ENCODE measurements at places on chromosomes 2 and 18.

GRCh38 chr18:42828881-42829280 is 286.6 kb downstream of the RIT2 start:
- no peak for DNase-seq

DNA sequence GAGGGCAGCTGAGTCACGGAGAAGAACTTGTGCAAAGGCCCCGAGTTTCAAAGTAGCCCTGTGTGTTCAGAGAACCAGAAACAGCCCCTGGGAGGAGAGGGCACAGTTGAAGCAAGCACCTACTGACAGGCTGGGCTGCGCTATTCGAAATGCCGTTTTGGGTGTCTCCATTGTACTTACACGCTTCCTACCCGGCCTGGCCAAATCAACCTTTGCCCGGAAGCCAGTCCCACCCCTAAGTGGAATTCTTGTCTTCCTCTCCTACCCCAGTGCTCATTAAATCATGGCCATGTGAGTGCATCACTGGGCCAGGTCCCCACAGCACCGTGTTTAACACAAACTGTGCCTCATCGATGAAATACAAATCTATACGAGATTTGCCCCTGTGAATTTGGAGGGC is 6.0 kb downstream of the DIPK1C start:
- DNase-seq: no peak

GRCh38 chr2:198309673-198310280 is 505.4 kb downstream of the PLCL1 start:
- peak; percentile 35 for DNase-seq

- no peak for DNase-seq
Observed at GRCh38 chr18:8610459-8610851, 1.2 kb downstream of the RAB12 start.

DNA sequence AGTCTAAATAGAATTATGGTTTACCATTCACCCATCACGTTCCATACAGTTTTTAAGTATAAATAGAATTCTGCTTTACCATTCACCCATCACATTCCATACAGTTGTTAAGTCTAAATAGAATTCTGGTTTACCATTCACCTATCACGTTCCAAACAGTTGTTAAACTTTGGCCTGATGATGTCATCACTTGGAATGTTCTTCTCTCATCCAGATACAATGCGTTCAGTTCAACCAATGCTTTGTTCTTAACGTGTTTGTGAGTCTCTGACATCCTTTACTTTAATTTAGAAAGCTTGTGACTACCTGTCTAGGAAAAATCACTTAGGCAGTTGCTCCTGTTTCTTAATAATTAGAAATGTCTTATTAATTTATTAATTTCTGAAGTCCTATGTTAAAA is 236.3 kb upstream of the RASGRP3 start:
- DNase-seq: no peak

- DNase-seq: no peak
Observed at GRCh38 chr2:9122367-9122766, 84.2 kb upstream of the ASAP2 start.

DNA sequence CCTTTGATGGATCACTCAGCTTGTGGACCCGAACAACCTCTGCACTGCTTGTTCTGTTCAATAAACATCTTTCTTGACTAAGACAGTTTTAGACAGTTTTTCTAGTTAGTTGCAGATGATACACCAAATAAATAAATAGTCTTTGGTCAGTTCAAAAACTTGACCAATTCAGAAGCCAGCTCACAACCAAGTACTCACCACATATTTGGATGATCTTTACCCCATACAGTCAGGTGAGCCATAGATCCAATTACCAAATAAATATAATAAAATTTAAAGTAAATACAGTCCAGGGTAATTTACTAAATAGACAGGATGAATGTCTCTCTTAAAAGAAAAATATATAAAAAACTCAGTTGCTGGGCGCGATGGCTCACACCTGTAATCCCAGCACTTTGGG is 18.2 kb downstream of the SCN3A start:
- no peak for DNase-seq

- DNase-seq: no peak
Observed at GRCh38 chr18:74946646-74947375, 262.1 kb downstream of the PTGR3 start.

DNA sequence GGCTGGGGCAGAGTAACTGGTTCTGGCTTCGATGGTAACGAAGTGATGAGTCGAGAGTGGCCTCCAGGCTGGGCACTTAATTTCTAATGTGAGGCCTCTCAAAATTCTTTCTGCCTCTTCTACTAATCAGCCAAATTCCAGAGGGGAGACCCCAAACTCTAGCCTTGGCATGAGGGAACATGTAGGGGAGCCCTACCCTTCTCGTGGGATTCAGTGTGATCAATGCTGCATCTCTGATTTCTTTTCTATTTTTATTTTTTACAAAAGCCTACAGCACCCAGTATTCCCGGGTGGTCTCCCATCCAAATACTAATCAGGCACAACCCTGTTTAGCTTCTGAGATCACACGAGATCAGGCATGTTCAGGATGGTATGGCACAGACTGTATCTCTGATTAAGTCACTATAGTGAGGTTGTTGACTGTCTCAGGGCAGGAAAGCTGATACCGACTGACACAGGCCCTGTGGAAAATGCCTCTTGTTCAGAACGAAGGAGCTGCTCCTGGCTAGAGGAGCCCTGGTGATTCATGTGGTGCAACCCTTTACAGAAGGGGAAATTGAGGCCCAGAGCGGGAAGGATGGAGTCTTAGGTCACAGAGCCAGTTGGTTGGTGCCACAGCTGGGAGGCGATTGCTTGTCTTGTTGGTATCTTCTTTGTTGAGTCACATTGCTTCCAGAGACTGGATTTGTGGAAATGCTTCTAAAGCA is 126.3 kb upstream of the HS6ST1 start:
- DNase-seq: no peak

DNA sequence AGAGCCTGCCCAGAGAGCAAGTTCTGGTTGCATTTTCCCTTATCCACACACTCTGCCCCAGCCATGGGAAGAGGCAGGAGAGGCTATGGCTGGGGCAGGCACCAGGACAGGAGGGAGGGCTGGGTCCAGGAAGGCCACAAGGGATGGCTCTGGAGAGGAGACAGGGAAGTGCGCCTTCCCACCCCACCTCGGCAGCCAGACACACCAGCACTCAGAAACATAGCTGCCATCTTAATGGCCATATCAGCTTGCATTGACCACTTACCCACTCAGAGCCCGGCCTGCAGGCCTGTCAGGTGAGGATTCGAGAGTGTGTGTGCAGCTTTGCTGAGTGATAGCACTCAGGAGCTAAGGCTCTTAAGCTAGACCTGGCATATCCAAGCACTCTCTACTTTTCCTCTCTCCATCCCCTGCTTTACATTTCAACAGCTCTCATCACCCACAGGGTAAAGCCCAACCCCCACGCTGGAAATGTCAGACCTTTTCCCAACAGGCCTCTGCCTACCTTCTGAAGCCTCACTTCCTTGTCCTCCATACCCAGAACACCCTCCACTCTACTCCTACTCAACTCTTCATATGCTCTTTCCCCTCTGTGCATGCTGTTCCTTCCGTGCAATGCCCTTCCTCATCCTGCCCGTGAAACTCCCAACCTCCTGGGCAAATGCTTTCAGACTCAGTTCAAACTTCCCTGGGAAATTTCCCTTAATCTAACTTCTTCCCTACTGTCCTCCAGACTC is 147.9 kb downstream of the TNS1 start:
- no peak for DNase-seq

- DNase-seq: no peak
Observed at GRCh38 chr2:218229851-218230250, 12.9 kb downstream of the ARPC2 start.

- no peak for DNase-seq
Observed at GRCh38 chr2:144875290-144875969, 355.5 kb upstream of the ZEB2 start.

DNA sequence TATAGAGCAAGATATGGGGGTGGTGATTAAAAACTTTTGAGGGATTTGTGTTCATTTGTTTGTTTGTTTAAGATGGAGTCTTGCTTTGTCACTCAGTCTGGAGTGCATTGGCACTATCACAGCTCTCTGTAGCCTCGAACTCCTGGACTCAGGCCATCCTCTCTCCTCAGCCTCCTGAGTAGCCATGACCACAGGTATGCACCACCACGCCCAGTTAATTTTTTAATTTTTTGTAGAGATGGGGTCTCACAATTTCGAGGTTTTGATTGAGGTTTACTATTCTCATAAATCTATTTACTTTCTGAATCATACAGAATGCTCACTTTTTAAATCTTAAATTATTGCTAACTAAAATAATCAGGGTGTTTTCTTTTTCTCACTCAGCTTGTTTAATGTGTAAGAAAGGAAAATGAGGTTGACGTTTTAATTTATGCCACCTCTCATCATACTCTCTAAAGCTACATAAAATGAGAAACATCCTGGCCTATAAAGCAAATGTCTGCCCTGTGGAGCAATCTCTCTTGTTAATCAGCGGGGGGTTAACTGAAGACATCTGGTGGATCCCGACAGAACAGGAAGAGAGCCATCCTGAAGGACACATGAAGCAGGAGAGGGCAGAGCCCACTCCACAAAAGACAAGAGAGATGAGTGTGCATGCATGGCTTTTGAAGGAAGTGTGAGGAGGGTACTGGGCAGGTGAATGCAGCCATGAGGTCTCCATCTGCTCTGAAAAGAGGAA is 589.1 kb upstream of the SLC8A1 start:
- no peak for DNase-seq

GRCh38 chr18:9380101-9380500 is 45.5 kb downstream of the TWSG1 start:
- no peak for DNase-seq

- no peak for DNase-seq
Observed at GRCh38 chr2:236625156-236625690, 55.6 kb downstream of the ACKR3 start.

DNA sequence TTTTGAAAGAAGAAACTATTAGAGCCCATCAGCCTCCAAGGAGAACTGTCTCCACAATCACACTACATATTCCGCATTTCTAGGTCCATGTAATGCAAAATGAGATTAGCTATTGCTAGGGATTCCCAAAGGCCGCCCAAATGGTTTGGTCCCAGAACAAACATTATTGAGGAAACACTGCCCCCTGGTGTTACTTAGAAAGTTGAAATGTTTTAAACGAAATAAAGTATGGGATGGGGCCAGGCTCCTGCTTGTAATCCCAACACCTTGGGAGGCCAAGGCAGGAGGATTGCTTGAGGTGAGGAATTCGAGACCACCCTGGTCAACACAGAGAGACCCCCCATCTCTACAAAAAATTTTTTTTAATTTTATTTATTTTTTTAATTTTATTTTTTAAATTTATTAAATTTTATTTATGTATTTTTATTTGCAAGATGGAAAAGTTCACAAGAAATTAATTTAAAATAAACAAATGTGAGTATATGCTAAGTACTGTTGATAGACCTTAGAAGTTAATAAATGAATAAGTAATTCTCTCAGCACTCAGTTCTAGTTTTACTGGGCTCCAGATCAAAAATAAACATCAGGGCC is 5.5 kb downstream of the NHEJ1 start:
- DNase-seq: peak; percentile 45

GRCh38 chr2:201208563-201209252 is 25.8 kb downstream of the CASP10 start:
- no peak for DNase-seq

- no peak for DNase-seq
Observed at GRCh38 chr18:63202828-63203227, 116.7 kb downstream of the BCL2 start.

- no peak for DNase-seq
Observed at GRCh38 chr2:46778511-46778910, 137.1 kb downstream of the MCFD2 start.

- no peak for DNase-seq
Observed at GRCh38 chr2:102137138-102137537, 5.4 kb upstream of the IL1R1 start.

DNA sequence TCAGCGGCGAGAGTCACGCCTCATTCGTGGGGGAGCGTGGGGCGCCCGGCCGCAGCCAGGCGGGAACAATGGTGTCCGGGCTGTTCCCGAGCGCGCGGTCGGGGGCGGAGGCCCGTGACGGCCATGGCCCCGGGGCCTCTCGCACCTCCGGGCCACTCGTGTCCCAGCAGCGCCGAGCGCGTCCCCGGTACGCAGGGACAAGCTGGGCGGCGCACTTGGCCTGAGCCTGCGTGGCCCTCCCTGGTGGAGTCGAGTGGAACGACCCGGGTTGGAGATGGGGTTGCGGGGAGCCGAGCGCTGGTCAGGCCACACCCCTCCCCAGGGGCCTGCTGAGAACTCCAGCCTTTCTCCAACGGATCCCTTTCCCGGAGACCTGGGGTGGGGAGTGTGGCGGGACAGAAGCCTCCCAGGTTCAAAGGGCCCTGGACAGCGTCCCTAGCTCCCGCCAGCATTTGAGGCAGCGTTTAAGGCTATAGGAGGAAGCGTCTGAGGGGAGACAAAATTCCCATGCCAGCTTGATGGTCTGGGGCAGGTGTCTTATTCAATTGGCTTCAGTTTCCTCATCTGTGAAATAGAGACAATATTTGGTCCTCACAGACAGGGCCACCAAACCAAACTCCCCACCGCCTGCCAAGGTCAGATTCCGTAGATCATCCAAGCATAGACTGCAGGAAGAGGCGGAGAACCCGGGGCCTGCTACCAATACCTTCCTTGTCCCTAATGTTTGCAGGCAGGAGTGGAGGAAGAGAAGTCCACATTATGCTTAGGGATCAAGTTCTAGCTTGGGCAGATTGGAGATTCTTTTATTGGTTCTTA is 553 bp downstream of the CNDP2 start:
- DNase-seq: no peak

- no peak for DNase-seq
Observed at GRCh38 chr2:19527771-19528170, 169.3 kb upstream of the OSR1 start.

GRCh38 chr2:176132205-176133171 is 3.0 kb downstream of the HOXD8 start:
- no peak for DNase-seq

- no peak for DNase-seq
Observed at GRCh38 chr18:32276906-32277305, 87.1 kb downstream of the MEP1B start.

DNA sequence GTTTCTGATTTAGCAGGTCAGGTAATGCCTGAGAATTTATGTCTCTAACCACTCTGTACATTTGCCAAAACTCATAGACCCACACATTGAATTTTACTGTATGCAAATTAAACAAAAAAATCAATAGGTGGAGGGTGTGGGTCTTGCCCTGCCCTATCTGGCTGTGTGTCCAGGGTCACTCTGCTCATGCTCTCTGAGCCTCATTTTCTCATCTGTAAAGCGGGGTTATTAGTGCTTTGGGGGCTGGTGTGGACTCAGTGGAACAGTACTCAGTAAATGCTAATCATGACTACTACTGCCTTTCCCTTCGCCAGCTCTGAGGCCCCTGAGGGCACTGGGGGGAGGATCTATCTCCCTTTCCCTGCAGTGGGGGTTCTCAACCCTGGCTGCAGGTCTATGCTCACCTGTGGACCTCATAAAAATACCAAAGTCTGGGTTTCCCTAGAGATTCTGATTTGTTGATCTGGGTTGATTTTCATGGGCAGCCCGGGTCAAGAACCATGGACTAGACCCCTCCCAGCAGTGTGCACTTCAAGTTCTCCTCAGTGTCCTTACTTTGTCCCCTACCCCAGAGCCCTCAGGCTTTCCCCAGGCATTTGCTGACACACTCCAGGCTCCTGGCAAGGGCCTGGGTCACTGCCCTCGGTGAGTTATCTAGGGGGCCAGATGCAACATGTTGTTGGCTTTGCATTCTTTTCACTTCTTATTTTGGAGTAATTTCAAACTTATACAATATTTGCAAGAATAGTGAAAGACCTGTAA is 27.5 kb downstream of the MTHFD2 start:
- no peak for DNase-seq

- no peak for DNase-seq
Observed at GRCh38 chr2:213834746-213835145, 550.5 kb downstream of the SPAG16 start.

Measured in GM19239 (cell line).